ENCODE measurements at places on chromosomes 7 and 10.

- DNase-seq: peak; percentile 97
Measured at GRCh38 chr10:68871731-68872342, 29.3 kb upstream of the DDX50 start.

DNA sequence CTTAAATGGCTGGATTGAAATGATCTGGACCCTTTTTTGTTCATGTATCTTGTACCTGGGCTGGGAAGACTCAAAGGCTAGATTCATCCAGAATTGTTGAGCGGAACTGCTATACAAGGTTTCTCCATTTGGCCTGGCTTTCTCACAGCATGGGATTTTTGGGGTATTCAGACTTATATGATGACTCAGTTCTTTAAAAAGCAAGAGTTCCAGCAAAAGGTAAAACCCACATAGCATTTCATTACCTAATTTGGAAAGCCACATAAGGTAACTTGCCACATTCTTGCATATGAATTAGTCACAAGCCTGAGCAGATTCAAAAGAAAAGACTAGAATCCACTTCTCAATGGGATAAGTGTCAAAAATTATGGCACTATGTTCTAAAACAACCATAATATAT lies 137.4 kb downstream of the HGF start:
- DNase-seq: no peak

GRCh38 chr7:77253151-77253550 lies 53.5 kb upstream of the FGL2 start:
- DNase-seq: no peak

- peak; percentile 65 for DNase-seq
Measured at GRCh38 chr10:77887631-77888355, 38.8 kb downstream of the DLG5 start.

DNA sequence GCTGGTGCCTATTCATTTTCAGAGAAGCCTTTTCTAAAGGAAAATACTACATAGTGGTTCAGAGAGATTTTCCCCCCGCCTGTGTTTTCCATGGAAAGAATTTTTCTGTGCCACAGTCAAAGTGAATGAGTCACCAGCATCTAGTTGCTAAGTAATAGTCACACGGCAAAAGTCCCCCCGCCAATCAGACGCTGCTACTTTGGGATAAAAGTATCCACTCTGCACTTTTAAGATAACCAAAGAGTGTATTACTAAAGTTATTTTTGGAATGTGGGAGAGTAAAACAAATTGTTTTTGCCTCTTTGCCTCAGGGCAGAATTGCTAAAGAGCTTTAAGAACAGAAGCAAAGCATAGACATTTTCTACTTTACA lies 23.5 kb downstream of the ABLIM1 start:
- peak; percentile 98 for DNase-seq

GRCh38 chr7:85974176-85974575 lies 669.5 kb upstream of the GRM3 start:
- no peak for DNase-seq

GRCh38 chr10:106959521-106959920 lies 205.0 kb downstream of the SORCS1 start:
- DNase-seq: no peak

GRCh38 chr7:140160308-140160707 lies 16.5 kb downstream of the KDM7A start:
- DNase-seq: no peak

GRCh38 chr7:51968461-51968860 lies 651.9 kb upstream of the COBL start:
- no peak for DNase-seq

- DNase-seq: no peak
Measured at GRCh38 chr10:86955501-86956194, 1.8 kb downstream of the MMRN2 start.

DNA sequence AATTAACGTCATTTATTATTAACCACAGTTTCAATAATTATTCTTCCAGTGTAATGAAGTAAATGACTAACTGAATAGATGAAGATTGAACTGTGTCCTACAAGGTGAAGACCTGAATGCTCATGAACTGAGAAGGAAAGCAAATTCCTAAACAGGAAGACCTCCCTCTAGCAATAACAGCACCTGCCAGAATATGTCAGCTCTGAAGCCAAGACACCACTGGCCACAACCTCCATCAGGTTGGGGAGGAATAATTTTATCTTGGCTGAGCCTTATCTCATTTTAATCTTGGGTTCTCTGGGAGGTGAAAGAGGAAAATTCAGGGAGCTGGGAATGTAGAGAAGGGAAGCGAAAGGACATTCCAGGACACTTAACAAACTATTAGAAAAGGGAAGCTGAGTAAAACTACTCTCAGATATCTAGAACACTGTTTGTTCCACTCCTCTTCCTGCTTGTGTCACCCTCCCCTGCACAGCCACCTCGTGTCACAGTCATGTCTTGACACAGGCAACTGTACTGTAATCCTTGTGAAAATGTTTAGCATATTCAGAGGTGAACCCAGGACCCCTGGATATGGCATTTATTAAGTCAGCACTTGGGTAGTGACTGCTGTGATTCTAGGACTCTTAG lies 4.6 kb upstream of the SLC13A1 start:
- DNase-seq: no peak

- DNase-seq: no peak
Measured at GRCh38 chr10:821322-821721, 110.2 kb downstream of the LARP4B start.

GRCh38 chr7:107958764-107959526 lies 44.0 kb downstream of the LAMB1 start:
- peak; percentile 78 for DNase-seq

DNA sequence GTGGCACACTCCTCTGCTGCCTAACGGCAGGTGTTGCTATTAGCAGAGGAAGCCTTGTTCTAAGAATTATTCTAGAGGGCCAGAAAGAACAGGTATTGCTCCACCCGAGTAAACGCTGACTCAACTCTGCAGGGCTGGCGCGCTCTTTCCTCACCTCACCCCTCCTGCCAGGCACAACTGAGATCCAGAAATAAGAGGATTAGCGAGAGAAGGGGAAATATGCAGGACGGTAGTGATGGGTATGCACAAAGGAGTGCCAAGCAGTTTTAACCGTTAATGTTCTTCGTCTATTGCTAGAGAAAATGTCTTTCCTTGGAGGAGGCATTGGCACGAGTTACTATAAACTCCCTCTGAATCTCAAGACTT lies 369 bp upstream of the SCIN start:
- peak; percentile 76 for DNase-seq

DNA sequence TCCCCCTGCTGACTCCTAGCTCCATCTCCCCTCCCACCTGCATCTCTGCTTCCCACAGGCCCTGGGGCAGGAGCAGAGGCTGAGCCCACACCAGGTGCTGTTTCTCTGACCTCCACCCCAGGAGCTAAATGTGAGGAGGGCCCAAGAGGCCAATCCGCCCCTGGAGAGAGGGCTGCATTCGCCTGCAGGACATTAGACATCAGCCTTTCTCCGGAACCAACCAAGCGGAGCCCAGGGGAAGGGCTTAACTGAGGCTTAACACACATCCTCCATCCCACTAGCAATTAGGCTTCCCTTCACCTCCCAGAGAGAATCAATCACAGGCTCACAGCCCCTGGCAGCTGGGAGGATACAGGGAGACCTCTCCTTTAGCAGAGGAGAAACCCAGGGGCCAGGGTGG lies 50.5 kb downstream of the SH3PXD2A start:
- no peak for DNase-seq

- DNase-seq: peak; percentile 19
Measured at GRCh38 chr10:15842556-15843169, 17.6 kb downstream of the MINDY3 start.

DNA sequence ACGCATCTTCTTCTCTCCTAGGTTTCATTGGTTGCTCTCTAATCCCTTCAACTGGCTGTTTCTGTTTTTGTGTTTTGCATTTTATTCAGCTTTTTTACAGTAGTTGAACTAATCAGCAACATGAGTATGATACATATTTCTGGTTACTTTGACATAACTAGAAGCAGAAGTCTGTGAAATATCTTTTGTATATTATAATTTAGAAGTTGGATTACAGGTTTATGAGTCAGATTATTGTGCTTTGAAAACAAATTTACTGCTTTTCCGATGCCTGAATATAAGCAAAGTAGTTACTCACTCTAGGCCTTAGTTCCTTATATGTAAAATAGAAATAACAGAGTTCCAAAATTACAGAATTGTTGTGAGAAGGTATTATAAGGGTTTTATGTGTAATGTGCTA lies 96.2 kb upstream of the MEOX2 start:
- DNase-seq: peak; percentile 17

DNA sequence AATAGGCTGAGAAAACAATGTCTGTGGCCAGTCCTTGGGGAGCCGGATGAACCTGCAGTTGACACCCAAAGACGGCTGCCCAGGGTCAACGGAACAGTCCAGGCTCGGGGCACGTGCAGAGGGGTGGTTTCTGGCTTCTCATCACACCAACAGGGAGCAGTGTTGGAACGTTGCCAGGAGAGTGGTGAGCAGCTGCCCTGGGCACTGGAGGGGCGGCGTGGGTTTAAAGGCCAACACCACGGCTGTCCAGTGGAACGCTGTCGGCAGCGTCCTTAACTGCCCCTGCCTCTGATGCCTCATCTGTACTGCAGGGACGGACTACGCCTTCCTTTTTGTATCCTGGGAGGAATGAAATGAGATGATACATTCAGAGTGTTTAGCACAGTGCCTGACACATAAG lies 19.8 kb downstream of the JCAD start:
- DNase-seq: no peak

DNA sequence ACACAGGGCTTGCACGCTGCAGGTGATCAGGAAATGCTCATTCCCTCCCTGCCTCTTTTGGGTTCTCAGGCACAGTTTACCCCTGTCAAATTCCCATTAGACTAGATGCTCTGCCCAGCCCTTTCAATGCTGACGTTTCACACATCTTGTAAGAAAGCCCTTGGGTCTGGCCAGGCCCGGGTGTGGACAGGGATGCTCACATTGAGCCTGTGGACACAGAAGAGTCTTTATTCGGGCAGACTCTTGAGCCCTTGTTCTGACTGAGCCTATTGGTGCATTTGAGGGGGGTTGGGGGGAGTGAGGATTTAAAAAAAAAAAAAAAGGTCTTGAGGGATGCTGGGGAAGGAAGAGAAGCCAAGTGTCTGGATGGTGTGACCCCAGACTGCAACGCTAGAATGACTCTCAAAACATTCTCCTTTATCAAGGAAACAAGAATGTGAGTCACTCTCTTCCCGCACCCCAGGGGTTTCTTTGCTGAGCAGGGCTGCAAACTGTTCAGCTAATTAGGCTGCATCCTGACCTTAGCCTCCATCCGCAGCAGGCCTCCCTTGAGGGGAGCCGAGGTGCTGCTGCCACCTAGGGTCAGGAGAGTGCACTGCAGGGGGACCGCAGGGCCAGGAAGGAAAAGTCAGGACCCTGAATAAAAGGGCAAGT lies 53.6 kb upstream of the TMEM72 start:
- DNase-seq: peak; percentile 81

GRCh38 chr10:121071901-121072300 lies 220.7 kb downstream of the WDR11 start:
- DNase-seq: no peak

GRCh38 chr10:133237588-133238465 lies at the start of gene VENTX:
TSS of gene VENTX (plus strand) at chr10:133237855. CDS start at chr10:133237915, 60 bp downstream.
- DNase-seq: no peak

- no peak for DNase-seq
Measured at GRCh38 chr10:3976718-3977117, 191.7 kb upstream of the KLF6 start.

GRCh38 chr10:28429573-28430216 lies 103.2 kb upstream of the WAC start:
- no peak for DNase-seq

- no peak for DNase-seq
Measured at GRCh38 chr7:29053105-29053872, 93.0 kb downstream of the CPVL start.

GRCh38 chr10:4684434-4684833 lies 141.6 kb upstream of the AKR1E2 start:
- no peak for DNase-seq

DNA sequence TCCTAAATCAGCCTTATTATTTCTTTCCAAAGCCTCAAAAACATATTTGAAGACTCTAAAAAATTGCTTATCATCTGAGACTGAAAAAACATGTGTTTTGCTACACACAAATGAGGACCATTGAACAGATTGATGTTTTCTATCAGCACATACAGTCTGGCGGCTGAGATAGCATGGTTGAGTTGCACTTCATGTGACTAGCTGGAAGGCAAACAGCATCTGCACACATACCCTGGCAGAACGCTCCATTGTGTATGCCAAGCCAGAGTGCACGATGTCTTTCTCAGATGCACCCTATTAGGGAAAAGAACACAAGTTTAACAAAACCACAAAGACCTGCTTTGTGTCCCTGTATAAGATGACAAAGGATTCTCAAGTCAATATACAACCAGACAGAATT lies 33.0 kb downstream of the FAM25A start:
- no peak for DNase-seq

DNA sequence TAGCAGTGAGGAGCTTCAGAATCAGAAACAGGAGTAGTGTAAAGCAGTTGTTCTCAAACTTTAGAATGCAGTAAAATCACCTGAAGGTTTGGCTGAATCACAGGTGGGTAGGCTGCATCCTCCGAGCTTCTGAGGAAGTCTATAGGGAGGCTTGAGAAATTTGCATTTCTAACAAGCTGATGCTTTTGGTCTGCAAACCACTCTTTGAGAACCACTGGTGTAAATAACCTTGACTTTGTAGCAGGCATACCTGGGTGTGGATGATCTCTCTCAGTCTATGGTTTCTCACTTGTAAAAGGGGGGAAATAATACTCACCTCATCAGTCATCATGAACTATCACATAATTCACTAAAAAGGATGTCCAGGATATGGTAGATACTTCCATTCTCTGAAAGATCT lies 118.1 kb downstream of the SRI start:
- no peak for DNase-seq

DNA sequence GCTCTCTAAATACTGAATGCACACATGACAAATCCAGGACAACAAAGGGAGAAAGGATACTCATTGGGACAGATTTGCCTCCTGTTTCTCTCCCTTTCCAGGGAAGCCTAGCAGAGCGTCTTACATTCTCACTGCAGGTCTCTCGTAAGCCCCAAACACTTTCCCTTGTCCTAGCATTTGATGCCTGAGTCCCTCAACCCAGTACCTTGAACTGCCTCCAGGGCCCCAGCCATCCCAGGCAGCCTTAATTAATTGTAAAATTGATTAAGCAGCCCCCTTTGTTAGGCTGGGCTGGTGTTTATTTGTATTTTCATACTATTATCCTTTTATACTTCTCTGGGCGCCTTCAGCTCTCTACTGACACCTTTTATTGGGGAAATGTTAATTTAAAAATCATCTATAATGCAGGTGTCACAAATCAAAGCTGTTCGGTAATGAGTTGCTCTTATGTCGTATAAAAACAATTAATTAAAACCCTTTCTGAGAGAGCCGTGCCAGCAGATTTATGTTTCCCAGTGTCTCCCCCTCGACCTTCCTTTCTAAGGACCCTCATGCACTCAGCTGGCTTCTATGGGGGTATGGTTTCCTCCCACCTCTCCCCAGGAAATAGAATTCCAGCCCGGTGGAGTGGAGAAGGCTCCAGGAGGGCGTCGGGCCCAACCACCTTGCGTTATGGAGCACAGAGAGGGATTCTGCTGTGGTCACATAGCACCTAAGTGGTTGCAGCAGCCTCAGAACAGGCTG lies 243.8 kb downstream of the RPS24 start:
- no peak for DNase-seq
